ENCODE measurements at places on chromosomes 5 and 9. TPM values are rescaled to one million over a fixed set of nuclear protein-coding genes. Genes with fewer than 3 reads are reported as not detected.

PGM5 gene
- total RNA-seq, result 0.36 TPM

SPATA31A3 gene
- total RNA-seq, result not detected

PHF24 gene
- total RNA-seq, result not detected

GRCh38 chr5:112312295-112313275 is 106.5 kb downstream of the EPB41L4A start:
- no peak for DNase-seq

- DNase-seq, result peak; percentile 49
Measured at GRCh38 chr5:35852084-35852734, 4.5 kb upstream of the IL7R start.

DNA sequence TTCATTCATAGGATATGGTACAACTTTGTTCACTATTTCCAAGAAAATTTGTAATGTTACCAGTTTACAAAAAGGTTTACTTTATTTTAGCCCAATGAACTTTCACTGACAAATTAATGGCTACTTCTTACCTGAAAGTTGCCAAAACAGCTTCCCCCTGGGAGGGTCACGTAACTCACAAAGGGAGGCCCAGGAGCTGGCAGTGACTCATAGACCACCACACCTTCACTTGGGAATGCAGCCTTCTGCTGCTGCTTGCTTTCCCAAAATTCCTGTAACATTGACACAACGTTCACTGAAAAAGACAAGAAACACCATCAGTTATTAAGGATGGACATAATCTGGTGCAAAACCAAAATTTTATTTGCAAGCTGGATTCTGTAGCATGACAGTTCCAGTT is 18.1 kb downstream of the LIX1 start:
- no peak for DNase-seq

DNA sequence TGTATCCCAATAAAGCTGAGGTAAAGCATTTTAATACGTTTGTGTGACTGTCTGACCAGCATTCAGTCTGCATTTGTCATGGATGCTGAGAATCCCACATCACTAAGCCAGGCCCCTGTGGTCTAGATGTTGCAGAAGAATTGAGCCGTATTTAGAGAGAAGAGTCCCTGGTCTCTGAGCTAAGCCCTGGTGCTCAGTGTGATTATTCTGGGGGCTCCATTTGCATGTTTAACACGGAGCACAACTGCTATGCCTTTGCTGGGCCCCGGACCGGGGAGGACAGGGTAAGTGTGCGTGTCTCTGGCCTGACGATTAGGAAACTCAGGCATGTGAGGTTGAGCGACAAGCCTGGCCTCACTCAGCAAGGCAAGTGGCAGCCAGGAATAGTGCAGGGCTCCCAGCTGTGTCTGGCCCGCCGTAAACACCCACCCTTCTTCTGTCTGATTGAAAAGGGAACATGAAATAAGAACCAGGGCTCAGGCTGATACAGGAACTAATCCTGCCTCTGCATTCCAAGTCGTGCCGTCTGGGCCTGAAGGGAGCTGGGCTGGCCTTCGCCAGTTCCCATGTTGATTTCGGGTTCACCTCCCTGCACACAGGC is 22.3 kb downstream of the FAM78A start:
- peak; percentile 71 for DNase-seq

DNA sequence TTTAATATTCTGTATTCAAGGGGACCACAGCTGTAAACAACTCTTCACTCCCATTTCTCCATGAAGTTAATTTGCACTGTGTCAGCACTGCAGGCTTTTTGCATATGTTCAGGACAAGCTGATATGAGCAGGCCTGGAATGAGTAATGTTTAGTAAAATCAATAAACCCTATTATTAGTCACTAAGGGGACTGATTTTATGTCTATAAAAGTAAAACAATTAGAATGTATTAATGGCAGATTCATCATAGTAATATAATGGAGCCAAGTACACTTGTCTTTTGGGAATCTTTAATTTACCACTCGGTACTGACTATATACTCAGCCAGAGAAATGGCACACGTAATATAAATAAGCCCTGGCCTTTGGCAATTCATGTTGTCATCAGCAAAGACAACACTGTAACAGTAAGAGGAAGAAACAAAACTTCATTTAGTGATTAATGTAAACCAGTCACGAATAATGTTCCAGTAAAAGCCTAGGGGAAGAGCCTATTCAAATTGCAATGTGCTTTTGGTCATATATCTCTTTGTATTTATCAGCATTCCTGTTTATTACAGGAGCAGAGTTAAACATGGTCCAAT is 111.6 kb downstream of the ZNF608 start:
- no peak for DNase-seq

DNA sequence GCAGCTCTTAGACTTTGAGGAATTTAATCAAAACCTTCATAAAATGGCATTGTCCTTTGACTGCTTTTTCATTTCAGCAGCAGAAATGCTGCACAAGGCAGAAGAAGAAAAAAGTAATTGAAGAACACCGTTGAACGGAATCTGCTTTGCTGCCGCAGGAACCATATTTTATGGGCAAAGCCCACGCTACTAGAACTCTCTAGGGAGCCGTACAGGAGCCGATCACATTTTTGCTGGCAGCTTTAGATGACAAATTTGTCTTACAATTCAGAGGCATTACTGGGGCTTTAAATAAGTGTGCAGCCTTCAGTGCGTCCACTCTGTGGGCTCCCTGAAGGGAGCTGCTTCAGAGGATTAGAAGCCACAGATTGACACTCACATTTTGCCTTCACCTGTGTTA is 5.4 kb downstream of the CFAP90 start:
- no peak for DNase-seq

DNA sequence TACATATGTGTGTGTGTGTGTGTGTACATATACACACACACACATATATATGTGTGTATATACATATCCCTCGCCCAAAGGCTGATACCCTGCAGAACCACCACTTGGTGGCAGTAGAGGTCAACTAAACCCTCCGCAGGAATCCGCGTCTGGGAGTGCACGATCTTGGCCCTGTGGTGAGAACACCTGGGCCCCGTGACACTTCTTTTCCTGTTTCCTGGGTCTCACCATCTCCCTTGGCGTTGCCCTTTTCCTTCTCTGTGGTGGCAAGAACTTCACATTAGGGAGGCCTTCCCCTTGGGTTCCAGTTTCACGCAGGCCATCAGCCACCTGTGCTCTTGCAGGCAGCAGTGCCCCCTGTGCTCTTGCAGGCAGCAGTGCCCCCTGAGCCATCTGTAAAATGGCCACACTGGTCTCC is 8.2 kb downstream of the IL9 start:
- DNase-seq, result peak; percentile 83

DNA sequence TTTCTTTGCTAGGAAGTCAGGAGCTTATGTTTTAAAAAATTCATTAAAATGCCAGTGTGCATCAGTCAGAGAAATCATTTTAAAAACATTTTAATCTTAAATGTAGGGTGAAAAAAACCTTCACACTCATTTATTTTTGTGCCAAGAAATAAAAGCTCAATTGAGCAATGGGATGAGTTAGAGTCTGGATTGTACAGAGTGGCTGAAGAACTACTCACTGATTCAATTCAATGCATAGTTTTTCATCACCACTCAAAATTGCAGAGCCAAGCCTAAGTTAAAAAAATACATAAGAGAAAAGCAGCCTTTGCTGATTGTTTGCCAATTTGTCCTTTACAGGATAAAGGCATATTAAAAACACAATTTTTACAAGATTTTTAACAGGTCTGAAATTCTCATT is 168.2 kb upstream of the DMRTA1 start:
- no peak for DNase-seq

DNA sequence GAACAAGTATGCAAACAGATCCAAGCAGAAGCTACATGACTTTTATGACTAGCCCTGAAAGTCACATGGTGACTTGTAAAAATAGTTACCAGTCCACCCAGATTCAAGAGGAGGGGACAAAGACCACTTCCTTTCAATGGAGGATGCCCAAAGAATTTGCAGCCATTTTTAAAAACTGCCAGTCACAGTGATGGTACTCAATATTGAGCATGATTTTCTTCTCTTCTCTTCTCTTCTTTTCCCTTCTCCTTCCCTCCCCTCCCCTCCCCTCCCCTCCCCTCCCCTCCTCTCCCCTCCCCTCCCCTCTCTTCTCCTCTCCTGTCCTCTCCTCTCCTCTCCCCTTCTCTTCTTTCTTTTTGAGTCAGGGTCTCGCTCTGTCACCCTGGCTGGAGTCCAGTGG is 286.9 kb downstream of the PARP8 start:
- no peak for DNase-seq

DNA sequence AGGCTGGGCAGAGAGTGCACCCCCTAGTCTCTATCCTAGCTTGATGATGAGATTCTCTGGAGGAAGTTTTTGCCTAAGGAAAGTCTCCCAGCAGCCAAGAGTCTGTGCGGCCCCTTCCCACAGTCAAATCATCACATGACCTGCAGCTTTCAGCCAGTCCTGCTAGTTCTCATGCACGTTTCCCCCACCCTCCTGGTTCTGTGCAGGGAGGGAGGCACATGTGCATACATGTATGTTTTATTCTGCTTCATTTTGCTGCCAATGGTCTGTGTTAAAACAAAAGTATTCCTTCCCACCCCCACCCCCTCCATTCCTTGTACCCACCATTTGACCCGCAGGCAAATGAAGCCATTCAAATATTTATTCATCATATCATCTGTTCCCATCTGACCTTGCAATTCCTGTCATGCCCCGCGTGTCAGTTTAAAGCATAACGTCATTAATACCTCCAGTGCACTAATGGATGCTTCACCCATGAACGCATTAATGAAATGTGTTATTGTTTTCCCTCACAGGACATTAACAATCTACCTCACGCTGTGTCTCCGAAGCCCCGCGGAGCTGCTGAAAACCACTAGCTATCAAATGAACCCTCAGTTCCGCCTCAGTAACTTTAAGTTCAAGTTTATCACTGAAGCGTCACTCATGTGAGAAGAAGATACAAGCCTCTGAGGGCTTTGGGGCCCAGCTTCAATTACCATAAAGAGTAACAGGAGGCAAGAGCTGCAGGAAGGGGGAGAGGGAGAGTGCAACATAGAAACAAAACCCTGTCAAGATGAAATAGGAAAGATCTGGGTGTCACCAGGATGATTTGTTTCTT is 139.6 kb downstream of the RASEF start:
- no peak for DNase-seq

DNA sequence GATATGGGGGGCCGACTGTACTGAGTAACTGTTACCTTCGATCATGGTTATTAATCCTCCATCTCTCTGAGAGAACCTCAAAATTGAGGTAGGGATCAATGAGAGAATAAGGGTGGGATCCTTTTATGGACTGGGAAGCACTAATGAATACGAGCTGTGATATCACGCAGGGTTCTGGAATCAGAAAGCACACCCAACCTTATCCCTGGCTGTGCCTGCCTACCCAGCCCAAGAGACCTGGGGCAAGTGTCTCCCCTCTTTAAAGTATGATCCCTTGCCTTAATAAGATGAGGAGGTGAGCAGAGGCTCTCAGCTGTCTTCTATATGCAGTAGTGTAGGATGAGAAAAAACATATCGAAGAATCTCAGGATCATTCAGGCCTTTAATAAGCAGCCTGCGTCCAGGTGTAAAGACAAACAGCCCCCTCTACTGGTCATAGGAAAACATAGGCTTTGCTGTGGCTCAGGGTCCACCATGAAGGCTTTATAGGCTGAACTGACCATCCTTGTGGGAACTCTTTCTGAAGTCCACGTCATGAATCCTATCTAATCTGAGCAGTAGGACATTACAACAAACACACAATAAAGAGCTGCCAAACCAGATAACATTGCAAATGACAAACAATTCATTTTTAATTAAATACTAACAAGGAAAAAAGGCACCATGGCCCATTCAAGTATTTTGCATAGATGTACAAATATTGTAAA is 16.8 kb downstream of the NIPAL4 start:
- no peak for DNase-seq

DNA sequence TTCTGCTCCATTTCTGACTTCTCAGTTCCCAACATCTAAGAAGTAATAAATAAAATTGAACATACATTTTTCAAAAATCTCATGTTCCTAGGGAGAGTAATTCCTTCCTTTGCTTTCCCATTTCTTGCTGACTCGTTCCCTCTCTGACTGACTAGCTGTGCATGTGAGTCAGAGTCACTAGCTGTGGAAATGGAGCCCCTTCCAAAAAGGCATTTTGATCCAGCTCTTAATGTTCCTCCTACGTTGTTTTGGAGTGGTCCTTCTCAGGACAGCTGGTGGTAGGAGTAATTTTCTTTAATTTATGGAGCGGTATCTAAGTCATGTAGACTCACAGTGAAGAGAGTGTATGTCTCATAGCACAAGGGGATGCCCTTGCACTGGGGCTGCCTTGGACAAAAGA is 460.2 kb downstream of the GADD45G start:
- no peak for DNase-seq

- peak; percentile 91 for DNase-seq
Measured at GRCh38 chr5:38871790-38872551, 26.2 kb downstream of the OSMR start.

DNA sequence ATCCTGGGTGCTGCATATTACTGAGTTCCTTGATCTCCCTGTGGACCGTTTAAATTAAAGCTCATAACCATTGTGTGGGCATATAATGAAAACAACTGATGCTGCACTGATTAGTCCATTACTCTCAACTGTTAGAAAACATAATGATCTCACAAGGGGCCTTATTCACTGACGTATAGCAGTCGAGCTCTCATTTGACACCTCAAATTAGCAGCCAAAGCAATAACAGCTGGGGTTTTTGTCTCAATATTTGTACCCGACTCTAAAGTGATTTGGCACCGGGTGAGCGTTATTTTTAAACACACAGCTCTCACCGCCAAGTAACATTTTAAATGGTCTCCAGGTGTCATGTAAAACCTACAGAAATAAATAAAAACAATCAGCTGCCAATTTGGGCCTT is 252.2 kb upstream of the PANK3 start:
- no peak for DNase-seq

DNA sequence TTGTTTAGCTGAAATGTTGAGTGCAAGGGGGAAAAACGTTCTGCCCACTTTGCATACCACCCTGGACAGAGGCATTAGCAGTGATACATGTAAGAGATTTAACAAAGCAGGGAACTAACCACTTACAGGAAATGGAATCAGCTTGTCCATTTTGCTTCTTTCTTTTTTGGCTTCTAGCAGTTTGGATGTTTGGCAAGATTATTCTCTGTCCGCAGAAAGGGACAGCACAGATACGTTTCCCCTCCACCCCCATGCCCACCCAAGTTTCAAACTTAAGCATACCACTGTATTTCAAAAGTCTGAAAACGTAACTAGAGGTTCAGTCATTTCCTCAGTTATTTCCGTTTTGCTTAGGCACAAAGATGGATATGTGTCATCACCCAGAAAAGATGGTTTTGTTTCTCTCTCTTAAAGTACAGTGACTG is 118.4 kb downstream of the GDNF start:
- DNase-seq, result no peak

GRCh38 chr5:172156541-172156994 is 31.5 kb downstream of the STK10 start:
- DNase-seq, result no peak

- DNase-seq, result peak; percentile 81
Measured at GRCh38 chr9:17003576-17004240, 131.1 kb upstream of the CNTLN start.

- DNase-seq, result no peak
Measured at GRCh38 chr5:35518104-35518503, 99.6 kb upstream of the SPEF2 start.

Data from osteoblast (primary cell).